ENCODE measurements at places on chromosomes 1 and 21. TPM values are rescaled to one million over a fixed set of nuclear protein-coding genes. Genes with fewer than 3 reads are reported as not detected.
A peak's percentile ranks its signal among the peaks of the same experiment; 100 is the strongest.

DNA sequence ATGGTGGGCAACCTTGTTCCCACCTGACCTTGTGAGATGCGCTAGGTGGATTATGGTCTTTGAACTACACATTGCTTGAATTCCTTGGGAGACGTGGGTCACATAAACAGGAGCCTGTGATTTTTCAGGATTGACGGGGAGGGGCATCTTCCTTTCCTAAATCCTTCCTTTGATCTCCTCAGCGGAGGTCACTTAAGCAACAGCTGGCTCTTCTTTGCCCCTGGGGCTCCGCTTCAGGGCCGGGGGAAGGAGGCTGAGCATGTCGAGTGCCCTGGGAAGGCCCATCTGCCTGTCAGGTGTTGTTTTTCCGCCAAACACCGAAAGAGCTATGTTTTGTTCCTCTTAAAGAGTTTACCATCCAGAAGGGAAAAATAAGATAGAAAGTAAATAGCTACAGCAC is 40.6 kb downstream of the KIF26B start:
- no peak for DNase-seq

- DNase-seq, result peak; percentile 78
These were observed 14.0 kb downstream of the ATP5PO start for GRCh38 chr21:33901412-33902288.

TAS1R3 gene
- total RNA-seq, result not detected

FCER1A gene
- not detected for total RNA-seq

COP1 gene
- 43.3 TPM for total RNA-seq

DENND2C gene
- 6.8 TPM for total RNA-seq

DNA sequence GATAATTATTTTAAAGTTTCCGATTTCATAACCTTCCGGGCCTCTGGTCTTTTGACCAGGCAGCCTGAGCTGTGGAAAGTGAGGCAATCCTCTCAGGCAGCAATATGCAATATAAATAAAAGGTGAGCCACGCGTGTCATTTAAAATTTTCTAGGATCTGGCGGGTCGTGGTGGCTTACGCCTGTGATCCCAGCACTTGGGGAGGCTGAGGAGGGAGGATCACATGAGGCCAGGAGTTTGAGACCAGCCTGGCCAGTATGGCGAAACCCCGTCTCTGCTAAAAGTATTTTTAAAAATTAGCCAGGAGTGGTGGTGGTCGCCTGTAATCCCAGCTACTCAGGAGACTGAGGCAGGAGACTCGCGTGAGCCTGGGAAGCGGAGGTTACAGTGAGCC is 546 bp upstream of the ZNF695 start:
- DNase-seq, result peak; percentile 3

- peak; percentile 57 for DNase-seq
These were observed 32.4 kb downstream of the PRMT2 start for GRCh38 chr21:46667741-46668380.

DNA sequence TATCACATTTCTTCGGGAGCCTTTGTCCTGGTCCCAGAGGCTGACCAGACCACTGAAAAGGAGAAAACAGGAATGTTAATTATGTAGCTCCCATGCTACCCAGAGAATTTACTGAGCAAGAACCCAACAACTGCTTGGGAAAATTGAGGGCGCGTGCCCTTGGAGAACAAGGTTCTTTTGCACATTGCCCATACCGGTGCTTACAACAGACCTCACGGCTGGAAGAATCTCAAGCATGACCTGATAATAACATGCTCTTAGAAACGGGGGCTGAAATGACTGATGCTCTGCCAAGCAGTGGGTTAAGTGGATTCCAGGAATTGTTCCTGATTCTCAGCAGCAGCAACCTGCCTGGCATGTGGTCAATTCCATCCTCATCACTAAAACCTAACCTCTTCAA is 49.3 kb upstream of the AJAP1 start:
- DNase-seq, result no peak

WLS gene
- total RNA-seq, result 26.7 TPM

DNA sequence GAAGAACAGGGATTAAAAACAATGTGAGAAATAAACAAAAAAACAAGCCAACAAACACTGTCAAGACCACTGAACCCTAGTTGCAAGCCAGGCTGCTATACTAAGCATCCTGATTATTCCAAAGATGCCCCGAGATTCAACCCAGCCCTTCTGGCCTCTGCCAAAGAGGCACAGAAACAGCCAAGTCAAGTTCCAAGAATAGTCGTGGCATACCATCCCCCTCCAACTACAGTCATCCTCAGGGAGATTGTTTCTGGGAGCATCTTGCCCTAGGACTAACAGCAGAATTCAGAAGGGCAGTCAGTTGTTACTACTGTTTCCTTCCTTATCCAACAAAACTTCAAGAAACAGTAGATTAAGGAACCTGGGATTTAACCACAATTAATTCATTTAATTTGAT is 52.3 kb downstream of the ABL2 start:
- DNase-seq, result peak; percentile 79

DNA sequence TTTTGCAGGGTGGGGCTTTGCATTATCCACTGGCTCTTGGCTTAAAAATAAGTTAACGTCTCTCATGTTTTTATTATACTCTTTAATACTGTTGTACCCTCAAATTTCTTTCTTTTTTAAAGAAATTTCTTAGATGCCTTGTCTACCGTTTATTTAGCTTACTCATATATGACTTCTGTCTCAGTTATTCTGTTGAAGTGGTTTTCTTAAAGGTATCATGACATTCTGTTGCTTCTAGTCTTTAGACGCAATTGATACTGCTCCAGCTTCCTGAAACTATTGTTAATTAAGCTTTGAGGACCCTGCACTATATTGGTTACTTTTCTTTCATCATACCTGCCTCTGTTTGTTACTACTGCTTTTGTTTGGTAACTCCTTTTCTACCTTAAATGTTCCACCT is 11.7 kb downstream of the PKN2 start:
- DNase-seq, result no peak
